ENCODE measurements at places on chromosomes 4 and X.

DNA sequence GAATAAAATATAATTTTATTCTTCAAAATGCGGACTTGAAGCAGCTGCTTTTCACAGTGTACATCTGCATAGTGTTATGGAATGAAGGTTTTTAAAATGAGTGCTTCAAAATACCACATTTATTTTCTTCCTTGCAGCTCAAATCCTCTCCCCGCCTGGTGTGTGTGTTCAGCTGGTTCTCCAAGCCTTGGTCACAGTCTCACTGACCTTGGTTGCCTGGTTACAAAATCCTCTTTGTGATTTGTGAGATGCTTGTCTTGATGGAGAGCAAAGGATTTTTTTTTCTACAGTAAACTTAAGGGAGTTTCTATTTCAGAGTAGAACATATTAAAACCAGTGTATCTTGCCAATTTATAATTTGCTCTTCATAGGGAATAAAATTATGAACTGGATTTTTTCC is 139.2 kb downstream of the PCDH18 start:
- no peak for DNase-seq

DNA sequence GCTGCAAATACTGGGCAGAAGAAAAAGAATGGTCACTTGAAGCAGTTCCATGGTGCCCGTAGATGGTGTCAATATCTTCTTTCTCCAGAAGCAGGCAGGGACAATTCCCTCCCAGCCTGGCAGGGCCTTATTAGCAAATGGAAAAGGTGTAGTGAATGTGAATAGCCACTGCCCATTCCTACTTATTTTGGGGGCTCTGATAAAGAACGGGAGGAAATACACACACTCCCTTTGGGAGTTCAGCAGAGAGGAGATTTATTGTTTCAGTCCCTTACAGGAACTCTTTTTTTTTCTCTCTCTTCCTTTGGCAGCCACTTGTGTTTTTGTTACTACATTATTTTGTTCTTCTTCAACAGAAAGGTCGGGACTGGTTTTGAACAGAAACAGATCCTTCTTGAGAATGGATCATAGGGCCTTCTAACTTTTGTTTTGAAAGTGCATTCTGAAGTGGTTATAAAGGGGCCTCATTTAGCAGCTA is at the start of gene EMCN:
EMCN (minus strand) TSS at position 159 of the 478 bp plus-strand sequence; CDS start at position 51, 108 bp downstream.
- DNase-seq, result no peak

DNA sequence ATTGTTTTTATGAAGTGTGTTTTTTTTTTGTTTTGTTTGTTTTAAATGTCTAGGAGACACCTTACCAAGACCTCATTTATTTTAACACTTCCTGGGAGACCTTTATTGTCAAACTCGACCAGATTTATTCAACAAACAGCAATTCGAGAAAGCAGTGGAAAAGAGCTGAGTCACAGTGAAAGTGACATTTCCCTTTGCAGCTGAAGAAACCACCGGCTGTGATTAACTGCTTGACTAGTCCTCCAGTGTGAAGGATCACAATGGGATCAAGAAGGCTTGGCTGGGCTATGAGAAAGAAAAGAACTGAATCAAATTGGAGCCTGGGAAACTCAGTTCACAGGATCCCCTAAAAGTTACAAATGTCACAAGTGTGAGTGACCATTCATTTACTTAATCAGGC is 11.9 kb upstream of the ADH7 start:
- DNase-seq, result no peak

GRCh38 chr4:156576946-156577345 is 394.7 kb downstream of the PDGFC start:
- no peak for DNase-seq

GRCh38 chr4:3673716-3674478 is 92.3 kb upstream of the ADRA2C start:
- DNase-seq, result no peak

DNA sequence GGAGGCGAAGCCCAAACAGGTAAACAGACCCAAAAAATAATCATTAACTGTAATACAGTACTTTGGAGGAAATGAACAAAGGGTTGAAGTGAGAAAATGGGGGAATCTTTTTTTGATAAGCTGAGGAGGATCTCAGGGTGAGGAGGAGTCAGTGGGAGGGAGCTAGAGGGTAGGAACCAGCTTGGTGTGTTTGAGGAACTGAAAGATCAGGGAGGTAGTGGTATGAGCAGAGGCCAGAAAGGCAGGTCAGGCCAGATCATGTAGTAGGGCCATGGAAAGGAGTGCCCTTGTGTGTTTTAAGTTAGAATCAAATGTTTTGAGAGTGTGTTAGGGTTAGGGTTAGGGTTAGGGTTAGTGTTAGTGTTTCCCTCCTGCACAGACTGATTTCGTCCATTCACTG is 48.8 kb downstream of the PPP2R2C start:
- peak; percentile 80 for DNase-seq

- DNase-seq, result no peak
Observed at GRCh38 chrX:29447867-29448266, 767.5 kb upstream of the MAGEB2 start.

DNA sequence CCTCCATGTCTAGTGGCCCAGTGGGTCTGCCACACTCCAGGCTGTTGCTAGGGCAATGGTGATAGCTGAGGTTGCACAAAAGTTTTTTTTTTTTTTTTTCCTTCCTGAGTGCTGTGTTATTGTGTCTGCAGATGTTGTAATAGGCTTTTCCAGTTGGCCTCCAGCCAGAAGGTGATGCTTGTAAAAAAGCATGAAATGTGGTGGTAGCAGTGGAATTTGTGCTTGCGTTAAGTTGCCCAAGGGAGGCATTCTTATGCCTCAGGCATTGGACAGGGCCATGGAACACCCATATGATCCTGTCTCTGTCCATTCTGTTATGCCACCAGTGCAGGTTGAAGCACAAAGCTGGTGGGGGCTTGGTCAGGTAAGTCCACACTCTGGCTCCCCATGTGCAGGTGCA is 660.5 kb upstream of the SPANXN1 start:
- no peak for DNase-seq

GRCh38 chr4:13983189-13983790 is 355.8 kb upstream of the BOD1L1 start:
- DNase-seq, result no peak

GRCh38 chrX:154437971-154438893 is 1.3 kb downstream of the GDI1 start:
- no peak for DNase-seq

- DNase-seq, result peak; percentile 35
Observed at GRCh38 chrX:126770179-126770578, 49.4 kb upstream of the PRR32 start.

GRCh38 chrX:21376636-21377035 is 2.4 kb downstream of the CNKSR2 start:
- no peak for DNase-seq

DNA sequence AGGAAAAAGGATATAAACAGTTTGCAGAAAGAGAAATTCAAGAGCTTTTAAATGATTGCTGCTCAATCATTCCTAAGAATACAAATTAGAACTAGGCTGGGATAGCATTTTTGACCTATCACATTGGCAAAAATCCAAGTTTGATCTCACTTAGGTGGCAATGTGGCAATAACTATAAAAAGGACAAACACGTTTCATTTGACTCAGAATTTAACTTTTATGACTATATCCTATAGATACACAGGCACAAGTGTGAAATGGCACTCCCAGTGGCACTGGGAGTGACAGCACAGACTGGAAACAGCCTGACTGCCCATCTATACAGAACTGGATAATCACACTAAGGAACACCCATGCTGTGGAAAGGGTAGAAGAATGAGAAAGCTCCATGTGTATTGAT is 11.1 kb downstream of the CENPU start:
- DNase-seq, result no peak

GRCh38 chrX:21004835-21005234 is 369.4 kb upstream of the CNKSR2 start:
- DNase-seq, result no peak

DNA sequence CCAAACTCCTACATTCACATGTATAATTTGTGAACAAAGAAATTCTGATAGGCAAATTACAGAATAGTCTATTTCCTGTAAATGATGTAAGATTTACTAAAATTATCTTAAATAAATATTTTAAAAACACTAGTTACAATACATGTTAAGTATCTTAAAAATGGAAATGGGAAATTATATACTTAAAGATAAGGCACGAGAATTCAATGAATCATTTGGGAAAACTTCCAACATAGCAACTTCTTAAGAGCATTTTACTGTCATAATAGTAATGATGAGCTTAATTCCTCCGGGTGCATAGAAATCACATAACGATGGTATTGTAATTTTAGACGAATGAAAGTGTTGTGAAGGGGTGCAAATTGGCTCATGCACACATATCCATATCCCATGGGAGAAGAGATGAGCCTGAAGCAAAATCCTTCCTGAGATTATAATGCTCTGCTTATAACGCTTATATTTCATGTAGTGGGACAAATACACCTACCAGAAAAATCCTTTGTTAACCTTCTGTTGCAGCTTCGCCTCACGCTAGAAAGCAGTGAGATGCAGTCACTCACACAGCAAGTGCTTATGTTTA is 873.5 kb downstream of the PDHA2 start:
- no peak for DNase-seq

DNA sequence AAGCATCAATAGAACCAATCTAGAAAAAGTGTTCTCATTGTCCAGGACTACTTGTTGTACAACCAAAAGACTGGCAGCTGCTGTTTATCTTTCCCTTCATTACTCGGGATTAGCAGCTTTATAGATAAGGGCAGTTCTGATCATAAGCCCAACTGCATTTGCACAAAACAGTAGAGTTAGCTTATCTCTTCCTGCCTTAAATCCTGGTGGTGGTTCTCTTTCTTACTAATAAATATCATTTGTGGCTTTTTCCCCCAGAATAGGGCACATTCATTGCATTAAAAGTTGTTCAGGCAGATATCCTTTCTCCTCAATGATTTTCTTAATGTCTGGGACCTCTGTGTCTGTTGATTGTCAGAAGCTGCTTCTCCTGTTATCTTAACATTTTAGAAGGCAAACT is 20.2 kb upstream of the RRAGB start:
- no peak for DNase-seq

DNA sequence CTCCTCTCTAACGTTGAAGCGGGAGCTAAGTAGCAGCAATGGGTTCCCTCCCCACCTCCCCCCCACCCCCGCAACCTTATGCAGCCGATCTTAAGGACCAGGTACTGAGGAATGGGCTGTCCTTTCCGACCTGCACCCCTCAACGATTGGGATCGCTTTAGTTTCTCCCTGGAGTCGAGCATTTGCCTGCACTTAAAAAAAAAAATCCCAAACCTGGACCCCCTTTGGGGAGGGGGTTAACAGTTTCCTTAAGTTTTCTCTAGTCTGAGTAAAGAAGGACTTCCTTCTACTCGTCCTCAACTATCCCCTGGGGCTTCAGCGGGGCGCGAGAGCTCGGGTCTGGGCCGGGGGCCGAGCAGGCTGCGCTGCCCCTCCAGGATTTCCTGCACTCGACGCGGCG is 25.7 kb upstream of the BCORL1 start:
- no peak for DNase-seq

GRCh38 chr4:128832243-128832625 is 22.7 kb downstream of the JADE1 start:
- DNase-seq, result no peak

- no peak for DNase-seq
Observed at GRCh38 chrX:40310016-40310415, 212.3 kb upstream of the BCOR start.

All from GM13976 (cell line).